ENCODE measurements at places on chromosomes 2 and 18.

GRCh38 chr18:52953387-52953786 lies 613.4 kb downstream of the DCC start:
- no peak for DNase-seq

GRCh38 chr2:37367310-37367709 lies 22.9 kb downstream of the QPCT start:
- DNase-seq = no peak

DNA sequence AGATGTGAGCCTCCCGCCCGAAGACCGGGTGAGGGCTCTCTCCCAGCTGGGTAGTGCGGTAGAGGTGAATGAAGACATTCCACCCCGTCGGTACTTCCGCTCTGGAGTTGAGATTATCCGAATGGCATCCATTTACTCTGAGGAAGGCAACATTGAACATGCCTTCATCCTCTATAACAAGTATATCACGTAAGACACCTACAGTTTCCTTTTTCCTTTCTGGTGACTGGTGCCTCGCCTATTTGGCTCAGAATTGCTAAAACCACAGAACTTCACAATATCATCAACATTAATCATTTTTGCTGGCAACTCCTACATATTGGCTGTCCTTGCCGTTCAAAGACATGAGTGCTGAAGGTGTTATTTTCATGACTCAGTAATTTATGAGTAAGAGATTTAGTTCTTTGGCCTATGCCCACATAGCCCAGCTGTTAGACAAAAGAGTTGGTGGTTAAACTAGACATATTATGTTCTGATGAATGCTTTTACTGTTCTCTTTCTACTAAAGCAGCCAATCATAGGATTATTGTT lies 2.2 kb downstream of the STAMBP start:
- no peak for DNase-seq

GRCh38 chr18:55988537-55988936 lies 400.5 kb upstream of the TCF4 start:
- DNase-seq = no peak

- no peak for DNase-seq
Measured at GRCh38 chr18:3821524-3821923, 371.6 kb downstream of the TGIF1 start.
